ENCODE measurements at places on chromosomes 12 and 14. TPM values are rescaled to one million over a fixed set of nuclear protein-coding genes. Genes with fewer than 3 reads are reported as not detected.

PIK3C2G gene
- polyA plus RNA-seq: 2.1 TPM

ANKRD9 gene
- polyA plus RNA-seq: 33.3 TPM

BMP4 gene
- 40.0 TPM for polyA plus RNA-seq

SGPP1 gene
- 8.6 TPM for polyA plus RNA-seq

DNA sequence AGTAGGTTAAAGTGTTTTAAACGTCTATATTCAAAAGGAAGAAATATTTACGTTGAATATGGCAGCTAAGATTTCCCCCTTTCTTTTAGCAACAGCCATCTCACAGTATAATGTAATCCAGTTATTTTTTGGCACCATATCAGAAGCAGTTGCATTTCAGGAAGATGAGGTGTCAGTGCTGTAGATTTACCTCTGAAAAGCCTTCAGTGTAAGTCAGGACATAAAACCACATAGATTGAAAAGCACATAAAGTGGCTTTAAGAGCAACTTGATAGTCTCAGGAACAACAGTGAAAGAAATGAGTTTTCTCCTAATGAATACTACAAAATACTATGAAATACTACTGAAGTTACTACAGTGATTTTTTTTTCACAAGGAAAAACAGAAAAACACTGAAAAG lies 6.9 kb downstream of the MLH3 start:
- DNase-seq: no peak

DNA sequence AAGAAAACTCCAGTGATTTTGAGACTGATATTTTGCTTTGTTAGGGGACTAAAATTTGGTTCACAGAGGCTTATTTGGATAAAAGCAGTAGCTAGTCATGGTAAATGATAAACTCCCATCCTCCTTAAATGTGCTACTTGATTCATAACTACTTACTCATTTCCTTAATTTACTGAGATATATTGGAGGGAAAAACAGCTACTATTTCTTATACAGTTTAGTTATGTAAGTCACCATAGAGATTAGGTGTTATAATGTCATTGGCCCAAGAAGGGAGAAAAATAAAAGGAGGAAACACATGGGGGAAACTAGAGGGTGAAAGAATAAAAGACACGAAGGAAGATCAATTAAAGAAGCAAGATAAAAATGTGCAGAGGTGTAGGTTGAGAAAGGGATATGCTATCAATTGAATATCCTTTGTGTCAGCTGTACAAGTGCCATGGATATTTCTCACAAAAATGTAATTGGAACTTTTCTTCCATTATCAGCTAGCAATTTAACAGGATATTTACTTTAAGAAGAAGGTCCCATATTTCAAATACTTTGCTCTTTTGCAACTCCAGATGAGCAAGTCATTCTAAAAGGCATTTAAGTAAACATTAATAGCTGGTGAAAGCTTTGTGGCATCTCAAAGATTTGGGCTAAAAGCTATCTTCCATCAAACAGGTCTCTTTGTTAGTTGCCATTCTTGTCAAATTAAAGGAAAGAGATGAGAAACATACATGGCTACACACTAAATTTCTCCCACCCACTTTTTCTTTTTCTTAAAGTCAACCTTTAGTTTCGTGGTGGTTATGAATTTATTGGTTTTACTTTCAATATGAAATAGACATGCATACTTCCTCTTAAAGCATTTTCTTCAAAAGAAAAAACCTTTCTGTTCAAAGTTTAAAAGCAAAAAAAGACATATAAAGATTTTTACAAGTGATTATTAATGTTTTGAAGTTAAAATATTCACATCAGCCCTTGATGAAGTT lies 439.5 kb downstream of the CCER1 start:
- DNase-seq: no peak

GRCh38 chr12:62774794-62775193 lies 160.2 kb downstream of the PPM1H start:
- no peak for DNase-seq

TAS2R7 gene
- not detected for polyA plus RNA-seq

PTPRR gene
- polyA plus RNA-seq: 3.0 TPM

GRCh38 chr14:58298477-58299400 lies at the start of gene ARID4A:
Gene ARID4A, plus strand, starts transcription at chr14:58298555. Its CDS starts 1,300 bp downstream, at chr14:58299855.
- DNase-seq: no peak

NTS gene
- 126 TPM for polyA plus RNA-seq

DNA sequence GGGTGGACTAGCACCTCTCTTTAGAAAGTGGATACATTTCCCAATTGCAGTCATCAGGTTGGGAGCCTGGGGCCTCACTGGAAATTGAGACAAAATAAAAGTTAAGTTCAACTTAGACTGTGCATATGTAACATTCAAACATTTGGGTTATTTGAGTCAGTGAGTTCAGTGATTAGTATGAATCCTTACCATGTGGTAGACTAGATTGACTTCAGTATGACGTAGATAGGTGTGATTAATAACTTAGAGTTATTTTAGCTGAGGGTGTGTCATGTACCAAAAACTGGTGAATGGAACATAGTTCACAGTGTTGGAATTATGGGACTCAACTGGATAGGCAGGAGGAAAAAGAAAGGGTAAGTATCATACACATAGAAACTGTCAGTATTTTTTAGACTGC lies 8.0 kb upstream of the SSTR1 start:
- DNase-seq: no peak
